ENCODE measurements at places on chromosomes 4 and X.

GRCh38 chr4:188232428-188232827, 93.2 kb downstream of the TRIML1 start:
- DNase-seq = no peak

DNA sequence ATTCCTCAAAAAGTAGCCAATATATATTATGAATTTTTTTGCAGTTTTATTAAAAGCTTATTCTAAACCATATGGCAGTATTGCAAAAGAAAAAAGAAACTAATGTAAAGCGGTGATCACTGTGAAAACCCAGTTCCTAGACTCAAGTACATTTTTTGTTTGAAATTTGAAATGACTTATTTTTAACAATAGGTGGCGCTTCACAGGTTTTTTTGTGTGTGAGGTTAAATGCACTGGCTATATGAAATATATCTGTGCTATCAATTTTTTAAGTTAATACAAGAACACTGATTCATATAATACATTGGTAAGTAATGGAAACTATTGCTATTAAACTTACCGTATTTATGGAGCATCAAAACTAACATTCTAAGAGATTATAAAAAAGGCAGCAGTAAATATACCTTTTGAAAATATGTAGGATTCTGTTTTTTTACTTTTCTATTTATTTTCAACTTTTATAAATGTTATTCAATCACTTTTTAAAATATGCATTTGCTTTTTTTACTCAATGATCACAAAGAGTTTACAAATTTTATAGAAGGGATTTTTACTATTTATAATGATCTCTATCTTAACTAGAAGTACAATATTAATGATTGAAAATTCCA, 5.6 kb upstream of the SPRY1 start:
- DNase-seq = no peak

GRCh38 chr4:16129336-16129735, 45.5 kb upstream of the PROM1 start:
- no peak for DNase-seq

DNA sequence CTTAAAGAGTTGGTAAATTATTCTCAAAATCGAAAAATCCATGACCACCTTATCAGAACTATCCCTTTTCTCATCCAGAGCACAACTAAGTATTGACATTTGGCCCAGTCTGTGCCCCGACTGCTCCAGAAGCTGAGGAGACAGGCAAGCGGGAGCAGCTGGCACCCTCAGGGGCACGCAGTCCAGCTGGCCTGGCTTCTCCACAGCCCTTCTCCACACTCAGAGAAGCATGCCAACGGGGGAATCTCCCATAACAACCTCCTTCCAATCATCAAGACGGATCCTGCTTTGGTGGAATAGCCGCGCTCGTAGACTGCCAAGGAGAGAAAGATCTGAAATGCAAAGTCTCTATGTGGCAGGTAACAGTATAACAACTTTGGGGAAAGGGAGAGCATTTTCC, 85.4 kb downstream of the AFAP1 start:
- no peak for DNase-seq

- DNase-seq = no peak
Observed at GRCh38 chrX:24380262-24381187, 20.1 kb downstream of the SUPT20HL1 start.

DNA sequence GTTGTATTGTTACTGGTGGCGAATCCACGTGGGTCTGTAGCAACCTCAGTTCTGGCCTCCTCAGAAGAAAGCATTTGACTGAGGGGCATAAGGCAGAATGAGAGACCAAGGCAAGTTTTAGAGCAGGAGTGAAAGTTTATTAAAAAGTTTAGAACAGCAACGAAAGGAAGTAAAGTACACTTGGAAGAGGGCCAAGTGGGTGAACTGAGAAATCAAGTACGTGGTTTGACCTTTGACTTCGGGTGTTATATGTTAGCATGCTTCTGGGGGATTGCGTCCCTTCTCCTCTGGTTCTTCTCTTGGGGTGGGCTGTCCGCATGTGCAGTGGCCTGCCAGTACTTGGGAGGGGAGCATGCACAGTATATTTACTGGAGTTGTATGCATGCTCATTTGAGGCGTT, 232.7 kb upstream of the GATB start:
- no peak for DNase-seq

DNA sequence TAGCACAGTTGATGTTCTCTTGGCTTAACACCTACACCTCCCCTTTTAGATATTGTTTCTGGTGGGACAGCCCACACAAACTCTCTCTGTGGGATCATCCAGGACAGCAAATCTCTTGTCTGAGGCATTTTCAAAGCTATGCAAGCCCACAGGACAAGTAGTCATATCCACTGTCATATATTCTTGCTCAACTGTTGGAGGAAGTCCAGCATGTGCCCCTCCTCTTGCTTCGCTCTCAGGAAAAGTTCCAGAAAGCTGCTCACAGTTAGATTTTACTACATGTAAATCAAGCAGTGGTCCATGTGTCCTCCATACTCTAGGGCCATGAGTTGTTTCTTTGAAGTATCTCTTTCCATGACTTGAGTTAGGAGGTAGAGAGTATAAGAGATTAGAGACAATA, 260.7 kb downstream of the INPP4B start:
- no peak for DNase-seq

- DNase-seq = no peak
Observed at GRCh38 chrX:39652336-39652735, 445.4 kb downstream of the BCOR start.

DNA sequence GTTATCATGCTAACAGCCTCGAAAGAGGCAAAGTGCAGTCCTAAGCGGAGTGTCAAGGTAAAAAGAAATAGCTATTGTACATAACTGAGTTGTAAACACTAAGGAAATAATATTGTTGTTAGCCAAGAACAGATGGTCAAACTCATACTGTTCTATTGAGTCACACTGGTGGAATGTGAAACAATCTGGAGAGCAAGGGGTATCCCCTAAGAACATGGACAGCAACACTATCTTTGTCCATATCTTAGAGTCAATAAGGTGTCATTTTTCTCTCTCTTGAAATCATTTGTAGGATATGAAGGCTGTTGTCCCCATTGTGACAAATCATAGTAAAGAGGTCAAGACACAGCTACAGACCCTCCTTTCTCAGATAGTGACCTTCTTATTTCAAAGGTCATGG, 4.5 kb upstream of the PDGFC start:
- DNase-seq = no peak

- DNase-seq = no peak
Observed at GRCh38 chr4:177064729-177065394, 244.8 kb upstream of the NEIL3 start.

- DNase-seq = no peak
Observed at GRCh38 chr4:72077346-72077745, 45.5 kb downstream of the NPFFR2 start.

- no peak for DNase-seq
Observed at GRCh38 chrX:39336671-39337311, 535.5 kb downstream of the MID1IP1 start.

GRCh38 chr4:181213551-181213950, 1029.7 kb upstream of the TENM3 start:
- DNase-seq = no peak

- no peak for DNase-seq
Observed at GRCh38 chrX:29788991-29789699, 426.2 kb upstream of the MAGEB2 start.

Measured in stimulated activated CD4-positive, alpha-beta T cell treated with anti-CD3 and anti-CD28 coated beads, Interleukin-1b, Interleukin-23, amount 100 ng/mL, for 1 hour (primary cell).